ENCODE measurements at places on chromosomes 7 and 10.

DNA sequence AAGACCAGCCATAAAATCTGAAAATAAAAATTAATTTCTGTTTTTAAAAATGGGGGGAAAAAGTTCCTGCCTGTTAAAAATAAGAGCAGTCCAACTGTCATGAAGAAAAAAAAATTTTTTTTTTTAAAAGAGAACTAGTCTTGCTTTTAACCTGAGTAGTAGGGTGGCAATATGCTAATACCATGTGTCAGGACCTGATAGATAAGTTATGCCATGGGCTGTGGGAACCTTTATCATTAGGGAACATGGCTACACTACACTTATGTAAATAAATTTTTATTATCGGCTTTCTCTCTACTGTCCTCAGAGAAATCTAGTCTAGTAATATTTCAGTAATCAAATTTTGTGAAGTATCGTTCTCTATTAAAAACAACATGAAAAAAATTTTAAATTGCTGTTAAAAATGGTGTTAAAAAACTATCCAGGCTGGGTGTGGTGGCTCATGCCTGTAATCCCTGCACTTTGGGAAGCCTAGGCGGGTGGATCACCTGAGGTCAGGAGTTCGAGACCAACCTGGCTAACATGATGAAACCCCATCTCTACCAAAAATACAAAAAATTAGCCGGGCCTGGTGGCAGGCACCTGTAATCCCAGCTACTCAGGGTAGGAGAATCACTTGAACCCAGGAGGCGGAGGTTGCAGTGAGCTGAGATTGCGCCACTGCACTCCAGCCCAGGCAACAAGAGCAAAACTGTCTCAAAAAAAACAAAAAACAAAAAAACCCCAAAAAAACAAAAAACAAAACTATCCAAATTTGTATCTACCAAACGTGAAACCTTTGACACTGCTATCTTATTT lies 20.7 kb downstream of the NT5C3A start:
- DNase-seq, result no peak

GRCh38 chr7:68576366-68576765 lies 1021.9 kb upstream of the AUTS2 start:
- DNase-seq, result no peak

- DNase-seq, result no peak
Measured at GRCh38 chr7:45923290-45923689, 2.2 kb upstream of the IGFBP3 start.

DNA sequence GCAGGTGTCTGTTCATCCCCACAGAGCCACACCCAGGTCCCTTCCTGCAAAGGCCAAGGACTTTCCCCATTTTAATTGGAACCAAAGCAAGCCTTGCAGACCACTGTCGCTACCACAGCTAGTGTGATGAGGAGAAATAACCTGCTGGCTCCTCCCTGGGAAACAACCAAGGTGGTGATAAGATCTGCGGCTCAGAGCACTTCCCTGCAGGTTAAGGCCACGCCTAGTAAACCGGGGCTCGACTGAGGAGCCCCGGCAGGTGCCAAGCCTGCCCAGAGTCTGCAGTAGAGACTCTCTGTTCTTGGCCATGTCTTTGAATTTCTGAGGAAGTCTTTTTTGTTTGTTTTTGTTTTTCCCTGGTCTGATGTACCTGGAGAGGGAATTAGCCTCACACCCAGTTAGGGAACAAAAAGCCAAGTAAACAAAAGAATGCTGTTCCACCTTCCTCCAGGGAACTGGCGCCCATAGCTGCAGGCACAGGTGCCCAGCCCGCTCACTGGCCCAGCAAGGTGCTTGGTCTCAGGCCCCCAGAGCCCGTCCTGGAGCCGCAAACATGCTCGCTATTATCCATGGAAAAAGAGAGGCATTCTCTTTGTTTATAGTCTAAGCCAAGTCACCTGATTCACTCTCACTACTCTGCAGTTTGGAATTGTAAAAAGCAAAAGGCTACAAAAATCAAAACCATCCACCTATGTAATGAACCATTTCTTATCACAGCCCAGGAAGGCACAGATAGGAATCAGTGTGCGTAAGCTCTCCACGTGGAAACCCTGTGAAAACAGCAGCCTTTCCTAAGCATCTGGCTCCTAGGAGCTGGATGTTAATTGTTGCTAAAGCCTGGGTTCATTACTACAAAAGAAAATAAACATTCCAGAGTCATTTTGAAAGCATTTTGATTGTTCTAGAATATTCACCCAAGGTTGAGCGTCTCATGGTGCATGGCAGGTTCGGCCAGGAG lies 2.7 kb downstream of the GPR146 start:
- DNase-seq, result no peak

DNA sequence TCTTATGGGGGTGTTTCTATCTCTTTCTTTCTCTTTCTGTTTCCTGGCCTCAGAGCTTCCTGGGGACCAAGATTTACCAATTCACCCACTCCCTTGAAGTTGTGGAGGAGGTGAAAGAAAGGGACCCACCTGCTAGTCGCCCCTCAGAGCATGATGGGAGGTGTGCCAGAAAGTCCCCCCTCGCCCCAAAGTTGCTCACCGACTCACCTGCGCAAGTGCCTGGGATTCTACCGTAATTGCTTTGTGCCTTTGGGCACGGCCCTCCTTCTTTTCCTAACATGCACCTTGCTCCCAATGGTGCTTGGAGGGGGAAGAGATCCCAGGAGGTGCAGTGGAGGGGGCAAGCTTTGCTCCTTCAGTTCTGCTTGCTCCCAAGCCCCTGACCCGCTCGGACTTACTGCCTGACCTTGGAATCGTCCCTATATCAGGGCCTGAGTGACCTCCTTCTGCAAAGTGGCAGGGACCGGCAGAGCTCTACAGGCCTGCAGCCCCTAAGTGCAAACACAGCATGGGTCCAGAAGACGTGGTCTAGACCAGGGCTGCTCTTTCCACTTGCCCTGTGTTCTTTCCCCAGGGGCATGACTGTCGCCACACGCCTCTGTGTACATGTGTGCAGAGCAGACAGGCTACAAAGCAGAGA lies 12.2 kb downstream of the AQP1 start:
- no peak for DNase-seq

- no peak for DNase-seq
Measured at GRCh38 chr10:13302821-13303555, 3.1 kb upstream of the PHYH start.

- DNase-seq, result no peak
Measured at GRCh38 chr10:29295813-29296212, 6.9 kb downstream of the LYZL1 start.

DNA sequence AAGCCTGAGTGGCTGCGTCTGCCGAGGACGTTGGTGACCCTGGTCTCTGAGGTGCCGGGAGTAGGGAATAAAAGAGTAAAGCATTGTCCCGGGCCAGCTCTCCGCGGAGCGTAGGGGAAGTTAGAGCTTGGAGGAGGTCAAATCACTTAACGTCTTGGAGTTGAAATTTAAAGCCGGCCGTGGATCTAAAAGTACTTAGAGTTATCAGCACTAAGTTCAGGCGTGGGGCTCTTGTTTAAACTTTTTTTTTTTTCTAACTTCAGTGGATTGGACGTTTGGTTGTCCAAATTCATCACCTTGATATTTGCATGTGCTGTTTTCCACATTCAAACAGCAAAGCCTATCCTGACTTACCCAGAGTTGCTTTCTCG lies 700 bp downstream of the NIPSNAP2 start:
- no peak for DNase-seq

- no peak for DNase-seq
Measured at GRCh38 chr10:101974091-101974971, 81.6 kb downstream of the ARMH3 start.

DNA sequence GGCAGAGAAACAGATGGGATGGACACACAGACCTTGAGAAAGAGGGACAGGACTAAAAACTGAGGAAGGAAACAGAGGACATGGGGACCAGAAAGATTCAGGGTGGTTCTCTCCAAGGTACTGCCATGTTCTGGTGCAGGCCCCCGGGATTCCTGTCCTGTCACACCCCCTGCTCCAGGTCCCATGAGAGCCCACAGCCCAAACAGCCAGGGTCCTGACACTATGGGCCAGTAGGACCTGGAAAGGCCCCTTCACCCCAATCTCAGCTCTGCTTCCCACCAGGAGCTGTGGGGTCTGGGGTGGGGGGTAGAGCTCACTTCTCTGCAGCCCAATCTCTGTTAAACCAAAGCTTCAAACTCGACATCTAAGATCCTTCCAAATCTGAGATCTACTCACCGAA lies 21.2 kb downstream of the PDIA4 start:
- DNase-seq, result no peak

DNA sequence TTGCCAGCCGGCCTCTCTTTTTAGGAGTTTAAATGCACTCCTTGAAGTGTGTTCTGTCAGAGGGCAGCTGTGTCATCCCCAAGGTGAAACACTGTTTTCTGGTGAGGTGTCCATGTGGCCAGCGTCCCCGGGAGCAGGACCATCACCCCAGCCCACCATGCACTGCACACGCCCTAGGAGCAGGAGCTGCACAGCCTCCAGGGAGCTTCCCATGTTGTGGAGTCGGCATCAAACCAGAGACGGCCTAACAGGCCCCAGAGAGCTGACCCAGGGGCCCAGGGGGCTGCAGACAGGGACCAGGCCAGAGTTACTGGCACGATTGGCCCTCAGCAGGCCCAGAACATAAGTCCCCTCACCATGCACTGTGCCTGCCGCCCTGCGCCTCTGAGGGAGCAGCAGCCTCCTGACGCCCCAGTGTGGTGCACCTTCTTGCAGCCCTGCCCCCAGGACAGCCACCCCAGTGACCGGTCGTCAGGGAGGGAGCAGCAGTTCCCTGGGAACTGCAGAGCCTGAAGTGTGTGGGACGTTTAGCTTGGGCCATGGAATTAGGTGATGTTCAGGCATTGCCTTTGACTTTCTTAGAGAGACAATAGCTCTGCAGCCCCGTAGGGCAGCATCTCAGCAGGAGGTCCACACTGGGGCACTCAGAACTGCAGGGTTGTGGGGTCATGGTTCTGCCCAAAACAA lies 97.9 kb downstream of the NKX6-2 start:
- no peak for DNase-seq

- no peak for DNase-seq
Measured at GRCh38 chr10:107487284-107487683, 322.8 kb upstream of the SORCS1 start.

- DNase-seq, result no peak
Measured at GRCh38 chr7:94957061-94957460, 49.7 kb downstream of the PPP1R9A start.

- DNase-seq, result no peak
Measured at GRCh38 chr7:96075510-96076349, 246.2 kb downstream of the SLC25A13 start.
